ENCODE measurements at places on chromosomes 11 and 22.

DNA sequence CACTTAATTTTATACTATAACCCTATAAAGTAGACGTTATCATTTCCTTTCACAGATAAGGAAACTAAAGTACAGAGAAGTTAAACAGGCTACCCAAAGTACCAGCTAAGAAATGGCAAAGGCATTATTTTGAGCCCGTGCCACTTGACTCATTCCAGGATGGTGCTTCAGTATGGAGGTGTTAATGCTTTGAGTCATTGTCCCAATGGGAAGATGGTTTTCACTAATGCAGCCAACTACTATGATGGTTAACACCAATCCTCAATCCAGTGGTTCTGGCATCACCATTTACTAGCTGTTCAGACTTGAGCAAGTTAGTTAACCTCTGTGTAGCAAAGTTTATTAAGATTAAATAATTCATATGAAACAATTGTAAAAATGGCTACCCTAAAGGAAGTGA, 123.1 kb upstream of the SLC5A12 start:
- no peak for DNase-seq

GRCh38 chr11:9089061-9089460, 2.3 kb downstream of the SCUBE2 start:
- DNase-seq = no peak

- no peak for DNase-seq
These were observed 15.3 kb downstream of the RTCB start for GRCh38 chr22:32396746-32397145.

DNA sequence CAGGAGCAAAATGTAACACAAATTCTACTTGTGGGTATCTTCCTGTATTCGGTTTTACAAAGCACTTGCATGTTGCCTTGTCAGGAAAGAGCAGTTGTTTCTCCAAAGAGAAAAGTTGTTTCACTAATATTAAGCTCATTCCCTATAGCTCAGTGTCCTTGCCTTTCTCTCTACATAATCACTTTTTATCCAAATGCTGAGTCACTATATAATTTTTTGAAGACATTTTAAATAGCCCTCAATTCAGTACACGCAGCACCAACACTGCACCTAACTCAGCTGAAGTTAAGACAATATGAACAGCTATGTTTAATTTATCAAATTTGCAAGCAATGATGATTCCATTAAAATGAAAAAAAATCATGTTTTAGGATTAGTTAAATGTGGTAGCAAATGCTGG, 14.5 kb upstream of the MRTFA start:
- DNase-seq = no peak

GRCh38 chr11:128595775-128596174, 8.4 kb upstream of the ETS1 start:
- DNase-seq = no peak

- DNase-seq = no peak
These were observed 34.8 kb downstream of the SLC22A9 start for GRCh38 chr11:63404161-63404935.
